Vagina (tissue), 2 donors: ENCODE measurements at places on chromosomes 7 and 10. TPM values are rescaled to one million over a fixed set of nuclear protein-coding genes. Genes with fewer than 3 reads are reported as not detected.

Gene VSIR
- 96.5 TPM for total RNA-seq

DNA sequence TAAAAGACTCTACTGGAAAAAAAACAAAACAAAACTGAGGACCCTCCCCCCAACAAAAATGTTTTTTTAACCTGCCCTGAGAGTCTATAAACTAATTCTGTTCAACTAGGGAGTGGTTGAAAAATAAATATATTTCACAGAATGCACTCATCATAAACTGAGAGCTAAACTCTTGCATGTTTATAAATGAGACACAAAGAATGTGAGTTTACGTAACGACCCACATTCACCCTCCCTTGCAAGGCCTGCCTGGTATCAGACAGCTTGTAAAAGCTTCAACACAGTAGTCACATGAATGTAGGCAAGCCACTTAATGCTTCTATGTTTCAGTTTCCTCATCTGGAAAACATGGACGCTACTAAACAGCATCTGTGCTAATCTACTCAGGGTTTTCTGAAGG is 50.3 kb downstream of the JAZF1 start:
- no peaks in the 10 kb centered on the region for H3K36me3 ChIP-seq
- H3K27me3 ChIP-seq: no peaks in the 10 kb centered on the region
- peaks cover 55% of the 10 kb centered on the region for H3K4me1 ChIP-seq

GRCh38 chr10:23139677-23140076 is 44.3 kb downstream of the MSRB2 start:
- H3K4me1 ChIP-seq: no peaks in the 10 kb centered on the region
- H3K27me3 ChIP-seq: no peaks in the 10 kb centered on the region
- H3K4me3 ChIP-seq: no peak overlapping the region
- DNase-seq: no peak
- H3K36me3 ChIP-seq: no peaks in the 10 kb centered on the region
- no peak overlapping the region for H3K27ac ChIP-seq

Gene OPN1SW
- not detected for total RNA-seq

GRCh38 chr7:80584778-80585177 is 53.7 kb upstream of the CD36 start:
- no peak overlapping the region for H3K4me3 ChIP-seq
- no peaks in the 10 kb centered on the region for H3K4me1 ChIP-seq
- H3K27me3 ChIP-seq: no peaks in the 10 kb centered on the region
- H3K36me3 ChIP-seq: no peaks in the 10 kb centered on the region
- H3K27ac ChIP-seq: no peak overlapping the region
- DNase-seq: no peak

DNA sequence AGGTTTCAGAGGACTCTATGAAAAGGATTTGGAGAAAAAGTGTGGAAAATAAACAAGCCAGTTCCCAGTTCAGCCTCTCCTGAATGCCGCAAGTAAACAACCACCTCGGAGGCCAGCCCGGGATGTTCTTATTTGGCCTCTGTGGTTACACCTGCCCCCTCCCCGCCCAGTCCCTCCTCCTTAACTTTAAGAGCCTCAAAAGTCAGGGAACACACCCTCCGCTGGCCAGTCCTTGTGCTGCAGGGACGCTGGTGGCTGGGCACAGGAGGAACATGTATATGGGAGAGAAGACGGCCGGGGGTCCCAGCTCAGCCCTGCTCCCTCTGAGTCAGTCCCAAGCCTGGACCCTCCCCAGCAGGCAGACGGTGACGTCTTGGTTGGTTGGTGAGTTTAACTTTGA is 6.1 kb downstream of the CHST3 start:
- H3K36me3 ChIP-seq: no peaks in the 10 kb centered on the region
- peak overlapping the region; percentile 5 for H3K4me3 ChIP-seq
- no peaks in the 10 kb centered on the region for H3K27me3 ChIP-seq
- peak overlapping the region; percentile 55 for H3K27ac ChIP-seq

GRCh38 chr7:15921576-15921975 is 235.1 kb upstream of the MEOX2 start:
- no peaks in the 10 kb centered on the region for H3K27me3 ChIP-seq
- H3K4me3 ChIP-seq: no peak overlapping the region
- H3K27ac ChIP-seq: no peak overlapping the region
- DNase-seq: no peak
- no peaks in the 10 kb centered on the region for H3K36me3 ChIP-seq

Gene TMEM139
- not detected for total RNA-seq

DNA sequence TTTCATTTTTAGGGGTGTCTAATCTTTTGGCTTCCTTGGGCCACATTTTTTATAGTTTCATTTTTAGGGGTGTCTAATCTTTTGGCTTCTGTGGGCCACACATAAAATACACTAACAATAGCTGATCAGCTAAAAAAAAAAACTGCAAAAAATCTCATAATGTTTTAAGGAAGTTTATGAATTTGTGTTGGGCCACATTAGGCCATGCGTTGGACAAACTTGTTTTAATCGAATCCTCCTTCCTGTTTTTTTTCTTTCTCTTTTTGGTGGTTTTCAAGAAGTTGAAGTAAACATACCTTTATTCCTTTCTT is 37.4 kb downstream of the ZNRF2 start:
- H3K4me3 ChIP-seq: peak overlapping the region; percentile 16
- peak overlapping the region; percentile 59 for H3K27ac ChIP-seq
- H3K4me1 ChIP-seq: peaks cover 42% of the 10 kb centered on the region

- H3K4me3 ChIP-seq: no peak overlapping the region
- DNase-seq: no peak
- H3K27ac ChIP-seq: no peak overlapping the region
- no peaks in the 10 kb centered on the region for H3K36me3 ChIP-seq
- no peaks in the 10 kb centered on the region for H3K27me3 ChIP-seq
- no peaks in the 10 kb centered on the region for H3K4me1 ChIP-seq
Observed at GRCh38 chr7:133301444-133301843, 48.6 kb downstream of the EXOC4 start.

Gene PPP3CB
- 46.2 TPM for total RNA-seq

GRCh38 chr7:115662120-115662519 is 368.4 kb downstream of the TFEC start:
- no peak for DNase-seq
- no peak overlapping the region for H3K4me3 ChIP-seq
- H3K27me3 ChIP-seq: no peaks in the 10 kb centered on the region
- H3K36me3 ChIP-seq: no peaks in the 10 kb centered on the region
- H3K4me1 ChIP-seq: no peaks in the 10 kb centered on the region

DNA sequence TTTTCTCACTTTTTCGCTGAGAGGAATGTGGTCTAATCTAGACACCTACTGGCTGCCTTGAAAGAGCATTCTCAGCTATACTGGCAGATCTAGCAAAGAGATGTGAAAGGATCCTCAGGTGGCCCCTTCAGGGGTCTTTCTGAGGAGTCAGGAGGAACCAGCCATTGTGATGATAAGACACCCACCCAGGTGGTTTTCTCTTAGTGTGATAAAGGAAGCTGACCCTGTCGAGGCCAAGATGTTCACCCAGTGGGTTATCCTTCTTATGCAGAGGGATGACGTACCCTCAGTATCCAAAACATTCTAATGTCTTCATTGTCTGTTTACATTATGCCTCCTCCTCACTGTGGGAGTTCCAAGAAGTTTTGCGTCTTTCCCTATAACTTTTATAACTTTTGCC is 98.3 kb upstream of the LRGUK start:
- DNase-seq: no peak
- no peaks in the 10 kb centered on the region for H3K27me3 ChIP-seq
- no peak overlapping the region for H3K27ac ChIP-seq
- H3K4me1 ChIP-seq: no peaks in the 10 kb centered on the region
- H3K4me3 ChIP-seq: no peak overlapping the region

GRCh38 chr7:78140109-78140508 is 341.5 kb downstream of the PHTF2 start:
- peaks cover 20% of the 10 kb centered on the region for H3K4me1 ChIP-seq
- H3K27ac ChIP-seq: no peak overlapping the region
- no peak overlapping the region for H3K4me3 ChIP-seq
- no peaks in the 10 kb centered on the region for H3K27me3 ChIP-seq

Gene IRF5
- total RNA-seq: 15.0 TPM

- H3K27ac ChIP-seq: no peak overlapping the region
- H3K27me3 ChIP-seq: no peaks in the 10 kb centered on the region
- no peak for DNase-seq
- no peak overlapping the region for H3K4me3 ChIP-seq
- no peaks in the 10 kb centered on the region for H3K4me1 ChIP-seq
Observed at GRCh38 chr7:142391191-142391992, 133.5 kb upstream of the PRSS58 start.

Gene GPR158
- 0.49 TPM for total RNA-seq
